ENCODE measurements at places on chromosomes 12 and 14.

DNA sequence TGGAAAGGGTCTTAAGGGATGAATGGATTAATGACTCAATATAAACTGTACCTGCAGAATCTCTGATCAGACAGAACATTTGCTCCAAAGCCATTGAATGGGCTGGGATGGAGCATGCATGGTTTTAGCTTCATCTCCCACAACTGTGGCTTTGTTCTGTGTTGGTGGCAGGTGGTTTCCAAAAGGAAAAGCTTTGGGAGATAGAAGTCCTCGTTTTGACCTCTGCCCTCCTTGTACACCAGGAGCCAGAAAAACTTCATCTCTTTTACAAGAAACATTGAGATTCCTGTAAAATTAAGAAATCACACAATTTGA, 39.5 kb downstream of the GPR65 start:
- no peak for DNase-seq

GRCh38 chr12:98437806-98438595, 77.4 kb upstream of the TMPO start:
- no peak for DNase-seq

GRCh38 chr12:110972866-110973265, 52.5 kb upstream of the MYL2 start:
- DNase-seq, result no peak

DNA sequence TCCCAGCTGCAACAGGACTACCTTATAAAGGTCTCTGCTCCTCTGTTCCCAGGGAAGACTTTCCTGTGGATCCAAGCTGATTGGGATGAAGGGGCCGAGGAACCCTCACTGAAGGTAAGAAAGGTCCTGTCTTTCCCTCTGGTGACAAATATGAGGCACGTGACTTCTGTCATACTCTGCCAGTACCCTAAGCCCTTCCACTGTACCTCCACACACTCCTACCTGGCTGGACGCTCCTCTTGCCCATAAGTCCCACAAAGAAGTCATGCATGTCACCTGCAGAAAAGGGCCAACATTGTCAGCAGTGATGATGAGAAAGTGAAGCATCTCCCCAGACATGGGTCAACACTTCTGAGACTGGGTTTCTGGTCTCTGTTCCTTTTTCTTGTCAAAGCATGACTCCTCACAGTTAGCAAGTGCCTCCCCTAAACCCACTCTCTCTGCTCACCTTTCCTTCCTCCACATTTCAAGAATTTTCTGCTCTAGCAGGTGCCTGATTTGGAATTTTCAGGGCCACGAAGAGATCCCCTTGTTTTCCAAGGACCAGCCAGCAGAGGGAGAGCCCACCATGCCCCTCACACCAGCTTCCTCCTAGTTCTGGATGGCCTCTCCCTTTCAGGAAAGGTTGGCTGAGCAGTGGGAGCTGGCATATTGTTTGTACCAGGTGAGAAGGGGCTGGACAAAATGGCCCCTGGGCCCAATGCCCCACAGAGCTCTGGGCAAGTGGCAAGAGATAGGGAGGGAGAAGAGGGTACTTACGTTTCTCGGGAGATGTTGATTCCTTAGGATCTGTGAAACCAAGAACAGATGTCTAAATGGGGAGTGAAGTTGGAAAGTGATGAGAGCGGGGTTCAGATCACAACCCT, 3.5 kb downstream of the TAC3 start:
- DNase-seq, result no peak

GRCh38 chr14:99077076-99077843, 194.7 kb downstream of the BCL11B start:
- DNase-seq, result no peak

- DNase-seq, result no peak
These were observed 22.0 kb upstream of the MGST1 start for GRCh38 chr12:16325426-16325825.

DNA sequence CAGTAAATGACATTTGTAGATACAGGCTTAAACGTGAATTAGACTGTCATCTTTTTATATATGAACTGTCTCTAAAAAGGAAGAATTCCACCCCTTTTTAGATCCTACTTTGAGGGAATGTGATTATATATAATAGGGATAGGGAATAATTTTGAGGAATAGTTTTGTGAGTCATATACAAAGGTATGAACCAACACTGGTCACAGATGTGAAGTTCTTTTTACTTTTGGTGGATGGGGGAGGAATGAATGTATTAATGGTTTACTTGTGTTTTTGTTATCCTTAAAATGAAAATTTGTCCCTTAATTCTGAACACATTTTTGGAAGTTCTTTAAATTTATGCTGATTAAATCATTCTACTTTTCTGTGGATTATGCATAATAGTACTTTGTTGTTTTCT, 30.4 kb downstream of the FRS2 start:
- DNase-seq, result no peak

DNA sequence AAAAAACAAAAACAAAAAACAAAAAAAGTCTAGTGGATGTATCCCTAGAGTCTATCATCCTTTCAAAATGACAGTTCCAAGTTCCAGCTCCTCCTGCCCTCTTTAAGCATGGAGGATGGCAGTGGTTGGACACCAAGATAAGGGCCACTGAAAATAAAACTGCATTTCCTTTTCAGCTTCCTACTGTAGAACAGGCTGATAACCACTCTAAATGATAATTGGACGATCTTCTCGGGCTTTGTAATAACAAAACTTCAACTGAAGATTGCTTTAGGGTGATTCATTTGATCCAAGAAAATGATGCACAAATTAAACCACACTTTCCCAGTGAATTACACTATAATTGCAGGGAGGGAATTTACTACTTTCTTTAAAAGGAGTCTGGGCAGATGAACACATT, 42.2 kb upstream of the CRACR2A start:
- DNase-seq, result no peak

GRCh38 chr14:48704639-48705038, 881.5 kb downstream of the RPS29 start:
- DNase-seq, result no peak

DNA sequence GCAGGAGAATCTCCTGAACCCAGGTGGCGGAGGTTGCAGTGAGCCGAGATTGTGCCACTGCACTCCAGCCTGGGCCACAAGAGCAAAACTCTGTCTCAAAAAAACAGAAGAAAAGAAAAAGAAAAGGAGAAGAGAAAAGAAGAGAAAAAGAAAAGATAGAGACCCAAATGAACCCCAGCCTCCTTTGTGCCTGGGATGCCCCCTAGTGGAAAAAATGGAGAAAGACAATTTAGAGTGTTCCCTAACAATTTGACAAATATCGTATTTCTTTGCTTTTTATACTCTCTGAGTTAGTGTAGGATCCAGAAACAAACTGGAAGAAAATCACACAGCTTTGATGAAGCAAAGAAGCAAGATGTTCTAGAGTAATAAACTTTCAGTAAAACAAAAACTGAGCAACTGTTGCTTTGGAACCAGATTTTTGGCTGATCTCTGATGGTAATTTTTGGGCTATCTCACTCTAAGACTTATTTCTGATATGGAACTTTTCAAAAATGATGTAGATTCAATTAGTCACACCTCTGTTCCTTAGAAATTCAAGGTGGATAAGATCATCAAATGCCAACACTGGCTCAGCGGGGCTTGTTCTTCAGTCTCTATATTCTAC, 18.6 kb upstream of the PRKAB1 start:
- DNase-seq, result no peak

- DNase-seq, result no peak
These were observed 360.8 kb downstream of the PAWR start for GRCh38 chr12:79329933-79330332.

DNA sequence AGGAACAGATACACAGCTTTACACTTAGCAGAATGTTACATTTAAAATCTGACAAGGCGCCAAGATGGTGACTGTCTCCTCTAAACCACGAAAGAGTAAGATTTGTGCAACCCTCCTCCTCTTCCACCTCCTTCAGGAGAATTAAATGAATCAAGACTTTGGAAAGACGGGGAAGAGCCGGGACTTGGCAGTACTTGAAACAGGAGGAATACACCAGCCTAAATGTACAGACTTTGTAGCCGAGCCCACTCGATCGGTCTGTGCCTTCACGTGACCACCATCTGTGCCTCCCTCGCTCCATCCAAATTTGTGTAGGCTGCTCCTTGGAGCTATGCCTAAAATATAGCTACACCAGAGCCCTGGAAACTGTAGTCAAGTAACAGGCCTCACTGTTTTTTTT, 38.3 kb downstream of the SSPN start:
- no peak for DNase-seq

DNA sequence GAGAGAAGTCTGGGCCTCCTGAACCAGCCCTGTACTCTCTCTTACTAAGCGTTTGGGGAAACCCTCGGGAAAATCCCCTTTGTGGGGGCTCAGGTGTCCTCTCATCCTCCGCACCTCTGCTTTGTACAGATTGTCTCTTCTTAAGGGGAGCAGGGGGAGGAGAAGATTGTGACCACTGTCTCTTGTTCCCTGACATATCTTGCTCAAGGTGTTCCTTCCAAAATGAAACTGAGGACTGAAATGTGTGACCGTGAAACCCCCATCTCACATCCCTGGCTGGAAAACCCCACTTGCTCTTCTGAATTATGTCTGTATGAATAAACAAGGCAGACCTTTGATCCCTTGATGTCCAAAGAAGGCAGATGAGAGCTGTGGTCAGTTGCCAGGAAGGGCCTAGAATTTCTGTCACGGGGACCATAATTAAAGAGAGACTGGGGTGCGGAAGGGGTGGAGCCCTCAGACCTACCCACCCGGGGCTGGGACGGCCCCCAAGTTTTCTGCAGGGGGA, 369.8 kb downstream of the AACS start:
- no peak for DNase-seq

DNA sequence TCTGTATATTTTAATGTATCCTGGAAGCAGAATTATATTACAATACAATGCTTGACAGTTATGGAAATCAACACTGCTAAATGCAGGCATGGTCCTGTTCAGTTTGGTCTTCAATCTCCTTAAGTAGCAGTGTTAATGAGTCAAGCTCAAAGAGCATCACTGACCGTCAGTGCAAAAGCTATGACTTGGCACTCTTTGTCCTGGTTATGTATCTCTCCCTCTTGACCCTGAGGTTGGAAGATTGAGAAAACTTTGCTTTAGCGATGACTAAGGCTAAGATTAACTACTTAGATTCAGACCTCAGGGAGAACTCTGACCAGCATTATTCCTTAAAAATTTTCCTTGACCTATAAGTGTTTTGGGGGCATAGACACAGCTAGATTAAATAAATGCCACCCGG, 10.9 kb downstream of the CLEC7A start:
- DNase-seq, result no peak

- DNase-seq, result peak; percentile 84
These were observed 1.4 kb downstream of the HMGA2 start for GRCh38 chr12:65825507-65826352.

DNA sequence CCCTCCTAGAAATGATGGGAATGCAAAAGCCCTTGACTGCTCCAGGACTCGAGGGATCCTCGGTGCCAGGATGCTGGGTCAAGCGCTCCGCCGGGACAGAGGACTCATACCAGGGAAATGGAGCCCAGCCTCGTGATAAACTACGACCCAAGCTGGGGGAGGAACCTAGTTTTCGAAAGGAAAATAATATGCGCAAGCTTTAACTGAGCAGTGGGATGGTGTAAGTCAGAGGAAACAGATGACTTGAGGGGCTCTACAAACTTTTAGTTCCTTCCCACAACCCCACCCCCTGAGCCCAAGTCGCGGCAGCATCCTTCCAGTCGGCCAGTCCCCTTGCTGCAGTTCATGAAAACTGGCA, 654 bp upstream of the SUPT16H start:
- DNase-seq, result no peak

GRCh38 chr14:81449576-81449975, 49.5 kb upstream of the STON2 start:
- no peak for DNase-seq

- no peak for DNase-seq
These were observed 6.6 kb downstream of the LHX5 start for GRCh38 chr12:113464852-113465719.

GRCh38 chr12:53122961-53123468, 19.7 kb downstream of the SOAT2 start:
- peak; percentile 77 for DNase-seq

- no peak for DNase-seq
These were observed 4.6 kb upstream of the BIN2 start for GRCh38 chr12:51328587-51328986.

GRCh38 chr12:4762773-4763172, 42.6 kb downstream of the GALNT8 start:
- no peak for DNase-seq

GRCh38 chr12:88544991-88545980, 35.0 kb downstream of the KITLG start:
- no peak for DNase-seq

DNA sequence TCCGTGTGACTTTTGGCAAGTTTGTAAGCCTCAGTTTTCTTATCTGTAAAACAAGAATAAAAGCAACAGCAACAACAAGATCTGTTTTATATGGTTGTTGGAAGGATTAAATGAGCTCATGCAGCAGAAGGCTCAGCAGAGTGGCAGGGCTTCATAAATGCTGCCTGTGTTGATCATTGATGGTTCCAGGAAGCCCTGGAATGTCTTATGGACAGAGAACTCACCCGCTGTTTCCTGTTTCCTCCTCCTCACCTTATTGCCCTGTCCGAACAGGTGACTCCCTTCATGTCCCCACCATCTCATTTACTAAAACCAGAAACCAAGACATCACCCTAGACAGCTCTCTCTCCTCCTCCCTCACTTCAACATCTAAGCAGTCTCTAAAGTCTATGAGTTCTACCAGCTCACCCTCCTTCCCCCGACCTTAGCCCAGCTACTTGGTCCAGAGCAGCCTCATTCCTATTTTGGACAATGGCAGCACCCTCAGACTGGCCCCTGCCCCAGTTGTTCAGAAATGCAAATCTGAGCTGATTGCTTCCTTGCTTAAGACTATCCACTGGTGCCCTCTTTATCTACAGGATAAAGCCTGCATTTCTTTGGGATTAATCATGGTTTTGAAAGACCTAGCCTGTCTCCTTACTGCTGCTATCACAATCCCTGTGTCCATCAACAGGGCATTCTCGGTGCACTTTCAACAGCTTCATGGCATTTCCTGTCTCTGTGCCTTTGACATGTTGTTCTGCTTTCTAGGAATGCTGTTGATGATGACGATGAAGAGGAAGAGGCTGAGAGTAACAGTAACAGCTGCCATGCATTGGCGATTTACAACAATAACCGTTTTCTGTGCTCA, 21.4 kb upstream of the GSG1 start:
- no peak for DNase-seq

DNA sequence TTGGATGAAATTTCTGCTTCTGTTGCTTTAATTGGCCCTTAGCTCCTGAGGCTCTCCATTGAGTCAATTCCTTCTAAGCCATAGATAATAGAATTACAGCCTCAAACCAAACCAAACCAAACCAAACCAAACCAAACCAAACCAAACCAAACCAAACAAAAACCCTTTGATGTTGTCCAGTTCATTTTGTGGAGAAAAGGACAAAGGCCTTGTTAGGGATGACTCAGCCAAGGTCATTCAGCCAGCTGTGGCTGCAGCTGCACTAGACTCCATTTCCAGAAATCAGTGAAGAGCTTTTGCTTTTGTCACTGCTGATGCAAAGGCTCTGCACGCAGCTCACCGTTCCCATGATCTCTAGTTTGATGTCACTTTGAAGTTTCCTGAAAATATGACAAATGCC, 82.2 kb upstream of the RMST start:
- DNase-seq, result no peak

DNA sequence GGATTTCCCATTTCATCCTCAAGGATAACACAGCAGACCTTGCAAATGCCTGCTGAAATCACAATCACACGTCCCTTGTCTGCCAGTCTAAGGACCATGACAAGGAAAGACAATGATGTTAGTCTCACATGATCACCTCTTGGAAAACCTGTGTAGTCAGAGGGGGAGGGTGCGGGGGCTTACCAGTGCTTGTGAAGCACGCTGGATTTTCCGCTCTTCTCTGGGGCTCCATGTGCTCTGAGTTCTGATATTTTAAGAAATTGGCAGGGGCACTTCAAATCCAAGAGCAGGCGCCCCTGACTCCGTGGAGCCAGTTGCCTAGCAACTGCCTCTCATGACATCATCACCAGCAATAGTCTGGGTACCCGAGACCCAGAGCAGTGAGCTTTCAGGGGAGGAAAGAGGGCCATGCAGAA, 200.9 kb upstream of the C14orf180 start:
- DNase-seq, result no peak

Data from osteocyte (in vitro differentiated cells).